Endodermal cell (in vitro differentiated cells): ENCODE measurements at places on chromosomes 4 and X. TPM values are rescaled to one million over a fixed set of nuclear protein-coding genes. Genes with fewer than 3 reads are reported as not detected.

DNA sequence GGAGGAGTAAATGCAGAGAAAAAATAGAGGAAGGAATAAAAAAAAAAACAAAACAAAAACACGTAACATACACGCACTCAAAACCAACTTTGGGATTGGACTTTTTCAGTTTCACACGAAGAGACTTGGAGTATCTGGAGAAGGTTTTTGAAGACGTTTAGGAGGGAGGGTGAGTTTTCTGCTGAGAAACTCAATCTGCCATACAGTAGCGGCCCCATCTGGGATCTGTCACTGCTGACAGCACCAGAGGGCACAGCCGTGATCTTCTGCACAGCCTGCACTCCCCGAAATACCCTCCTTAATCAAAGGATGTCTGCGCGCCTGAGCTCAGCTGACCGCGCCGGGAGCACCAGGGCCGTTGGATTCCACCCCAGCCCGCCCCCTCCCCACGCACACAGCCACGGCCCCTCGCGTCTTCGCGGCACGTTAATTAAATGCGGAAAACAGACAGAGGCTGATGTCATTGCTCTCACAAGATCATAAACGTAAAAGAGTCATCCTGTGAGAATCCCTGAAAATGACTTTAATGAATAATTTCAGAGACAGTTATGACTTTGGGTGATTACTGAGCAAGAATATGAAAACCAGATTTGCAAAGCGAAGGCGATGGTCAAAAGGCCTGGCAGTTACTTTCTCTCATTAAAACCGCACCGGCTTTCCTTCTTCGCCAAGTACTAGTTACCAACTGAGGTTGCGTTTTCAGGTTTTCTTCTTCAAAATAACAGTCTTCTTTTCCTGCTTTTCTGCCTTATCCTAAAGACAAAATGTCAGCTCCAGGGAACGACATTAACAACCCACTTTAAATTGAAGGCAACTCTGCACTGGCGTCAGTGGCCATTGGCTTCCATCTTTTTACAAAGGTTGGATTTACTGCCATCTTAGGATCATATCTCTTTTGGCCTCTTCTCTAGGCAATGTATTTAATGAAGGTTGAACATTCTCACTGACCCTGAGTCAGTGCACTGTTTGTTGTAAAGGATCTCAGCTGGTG, 10.6 kb downstream of the HAND2 start:
- H3K27me3 ChIP-seq = peaks cover 100% of the 10 kb centered on the region
- H3K36me3 ChIP-seq = no peaks in the 10 kb centered on the region
- no peak overlapping the region for H3K4me3 ChIP-seq
- DNase-seq = no peak
- H3K4me1 ChIP-seq = peaks cover 10% of the 10 kb centered on the region

- no peak overlapping the region for H3K4me3 ChIP-seq
- no peaks in the 10 kb centered on the region for H3K36me3 ChIP-seq
- H3K27ac ChIP-seq = no peak overlapping the region
- DNase-seq = no peak
Measured at GRCh38 chr4:106707776-106708463, 328.2 kb downstream of the DKK2 start.

- H3K36me3 ChIP-seq = no peaks in the 10 kb centered on the region
- no peak for DNase-seq
- H3K4me3 ChIP-seq = no peak overlapping the region
- H3K4me1 ChIP-seq = no peaks in the 10 kb centered on the region
- H3K27ac ChIP-seq = no peak overlapping the region
Measured at GRCh38 chrX:20514358-20514757, 247.6 kb upstream of the RPS6KA3 start.

- H3K27ac ChIP-seq = no peak overlapping the region
- no peaks in the 10 kb centered on the region for H3K27me3 ChIP-seq
- DNase-seq = no peak
- H3K4me3 ChIP-seq = no peak overlapping the region
- no peaks in the 10 kb centered on the region for H3K4me1 ChIP-seq
Measured at GRCh38 chrX:103477496-103477895, 41.8 kb downstream of the RAB40A start.

GRCh38 chr4:169774466-169775445, 17.0 kb upstream of the HPF1 start:
- no peaks in the 10 kb centered on the region for H3K36me3 ChIP-seq
- no peaks in the 10 kb centered on the region for H3K4me1 ChIP-seq
- DNase-seq = peak; percentile 79
- H3K27me3 ChIP-seq = no peaks in the 10 kb centered on the region
- no peak overlapping the region for H3K27ac ChIP-seq

- H3K27me3 ChIP-seq = peaks cover 16% of the 10 kb centered on the region
- no peak overlapping the region for H3K27ac ChIP-seq
- H3K4me1 ChIP-seq = peaks cover 30% of the 10 kb centered on the region
- H3K4me3 ChIP-seq = no peak overlapping the region
Measured at GRCh38 chr4:141275834-141276233, 55.1 kb downstream of the ZNF330 start.

GRCh38 chr4:140707325-140707724, 48.9 kb downstream of the TBC1D9 start:
- no peak overlapping the region for H3K4me3 ChIP-seq
- peaks cover 13% of the 10 kb centered on the region for H3K36me3 ChIP-seq
- H3K27ac ChIP-seq = no peak overlapping the region
- DNase-seq = no peak
- peaks cover 34% of the 10 kb centered on the region for H3K4me1 ChIP-seq

DNA sequence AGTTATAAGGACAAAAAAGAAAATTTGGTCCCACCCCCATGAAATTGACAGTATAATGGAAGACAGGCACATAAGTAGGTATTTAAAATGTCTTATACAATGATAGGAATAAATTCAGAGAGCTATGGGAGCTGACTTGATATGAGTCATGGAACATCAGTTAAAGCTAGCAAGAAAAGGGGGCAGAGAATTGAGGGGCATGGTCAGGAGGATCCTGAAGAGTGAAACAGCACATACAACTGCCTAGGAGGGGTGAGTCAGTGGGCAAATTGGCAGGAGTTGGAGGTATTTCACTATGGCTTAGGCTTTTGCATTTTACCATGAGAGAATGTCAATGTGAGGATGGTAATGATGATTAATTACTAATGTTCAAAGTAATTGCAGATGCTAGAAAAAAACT, 95.4 kb upstream of the BANK1 start:
- H3K27me3 ChIP-seq = no peaks in the 10 kb centered on the region
- H3K36me3 ChIP-seq = no peaks in the 10 kb centered on the region
- H3K4me1 ChIP-seq = peaks cover 8% of the 10 kb centered on the region

GRCh38 chr4:185536411-185536709, 1.1 kb upstream of the PDLIM3 start:
- H3K27ac ChIP-seq = no peak overlapping the region
- no peaks in the 10 kb centered on the region for H3K36me3 ChIP-seq
- no peak overlapping the region for H3K4me3 ChIP-seq
- H3K27me3 ChIP-seq = peaks cover 40% of the 10 kb centered on the region
- peaks cover 4% of the 10 kb centered on the region for H3K4me1 ChIP-seq

GRCh38 chrX:100798484-100799214, 21.5 kb upstream of the CSTF2 start:
- DNase-seq = no peak
- H3K4me1 ChIP-seq = no peaks in the 10 kb centered on the region
- H3K27ac ChIP-seq = no peak overlapping the region
- H3K36me3 ChIP-seq = no peaks in the 10 kb centered on the region
- no peaks in the 10 kb centered on the region for H3K27me3 ChIP-seq

GRCh38 chr4:176443117-176443516, 123.4 kb downstream of the SPCS3 start:
- no peaks in the 10 kb centered on the region for H3K27me3 ChIP-seq
- H3K36me3 ChIP-seq = no peaks in the 10 kb centered on the region
- H3K4me1 ChIP-seq = peaks cover 3% of the 10 kb centered on the region

DNA sequence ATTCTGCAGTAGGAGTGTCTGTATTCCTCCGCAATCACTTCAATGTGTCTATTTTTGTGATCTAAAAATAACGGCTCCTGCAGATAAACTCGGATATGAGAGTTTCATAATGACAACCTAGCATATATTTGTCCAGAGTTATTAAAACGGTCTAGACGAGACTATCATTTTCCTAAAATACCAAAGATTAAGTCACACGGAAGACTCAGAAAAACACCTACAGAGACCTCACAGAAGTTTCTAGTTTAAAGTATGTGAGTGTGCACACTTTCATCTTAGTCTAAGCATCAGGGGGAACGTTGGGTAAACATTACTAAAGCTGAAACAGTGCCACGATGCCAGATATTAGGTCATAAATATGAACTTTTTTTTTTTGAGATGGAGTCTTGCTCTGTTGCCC, 156.9 kb downstream of the AFAP1 start:
- H3K36me3 ChIP-seq = peaks cover 57% of the 10 kb centered on the region
- DNase-seq = no peak

DNA sequence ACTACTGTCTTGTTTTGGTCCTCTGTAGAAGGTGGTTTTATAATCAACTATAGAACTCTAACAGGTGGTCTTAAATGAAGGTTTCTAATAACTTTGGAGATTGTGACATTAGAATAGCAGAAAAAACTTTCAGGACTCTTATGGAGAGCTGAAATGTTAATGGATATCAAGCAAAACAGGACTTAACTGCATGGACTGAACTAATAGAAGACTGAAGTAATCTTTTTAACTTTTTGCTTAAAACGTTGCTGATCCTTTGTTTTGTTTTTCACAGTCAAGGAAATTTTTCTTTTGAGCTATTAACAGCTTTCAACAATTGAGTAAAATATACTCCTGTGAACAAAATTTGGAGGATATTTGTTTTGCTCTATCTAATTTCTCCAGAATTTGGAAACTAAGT, 17.2 kb downstream of the NXT2 start:
- H3K4me1 ChIP-seq = no peaks in the 10 kb centered on the region
- H3K27ac ChIP-seq = no peak overlapping the region
- DNase-seq = no peak
- no peak overlapping the region for H3K4me3 ChIP-seq

- no peak overlapping the region for H3K4me3 ChIP-seq
- no peaks in the 10 kb centered on the region for H3K4me1 ChIP-seq
- peaks cover 17% of the 10 kb centered on the region for H3K36me3 ChIP-seq
- no peak for DNase-seq
- H3K27ac ChIP-seq = no peak overlapping the region
Measured at GRCh38 chrX:107648332-107648731, 20.0 kb downstream of the PRPS1 start.

DNA sequence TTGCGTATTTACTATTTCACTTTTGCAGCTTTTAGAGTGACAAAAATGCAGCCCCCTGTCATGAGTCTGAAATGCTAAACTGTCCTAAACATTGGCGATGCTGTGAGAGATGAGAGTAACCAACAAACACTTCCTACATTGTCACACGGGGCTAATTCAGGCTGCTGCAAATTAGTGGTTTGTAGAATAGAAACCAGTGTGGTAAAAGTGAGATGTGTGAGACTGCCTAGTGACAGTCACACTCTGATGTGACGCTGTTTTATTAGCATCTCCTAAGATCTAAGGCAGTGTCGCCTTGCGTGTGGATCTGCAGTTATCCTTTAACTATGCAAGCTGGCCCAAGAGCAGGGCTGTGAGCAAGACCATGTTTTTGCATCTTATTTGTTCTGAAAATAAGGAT, 800.2 kb upstream of the TENM3 start:
- DNase-seq = no peak
- no peaks in the 10 kb centered on the region for H3K36me3 ChIP-seq
- H3K27me3 ChIP-seq = no peaks in the 10 kb centered on the region
- H3K4me3 ChIP-seq = no peak overlapping the region
- H3K4me1 ChIP-seq = peaks cover 5% of the 10 kb centered on the region

- DNase-seq = no peak
- no peaks in the 10 kb centered on the region for H3K4me1 ChIP-seq
- no peak overlapping the region for H3K4me3 ChIP-seq
- H3K36me3 ChIP-seq = no peaks in the 10 kb centered on the region
Measured at GRCh38 chrX:112638691-112639090, 41.0 kb downstream of the LHFPL1 start.

DNA sequence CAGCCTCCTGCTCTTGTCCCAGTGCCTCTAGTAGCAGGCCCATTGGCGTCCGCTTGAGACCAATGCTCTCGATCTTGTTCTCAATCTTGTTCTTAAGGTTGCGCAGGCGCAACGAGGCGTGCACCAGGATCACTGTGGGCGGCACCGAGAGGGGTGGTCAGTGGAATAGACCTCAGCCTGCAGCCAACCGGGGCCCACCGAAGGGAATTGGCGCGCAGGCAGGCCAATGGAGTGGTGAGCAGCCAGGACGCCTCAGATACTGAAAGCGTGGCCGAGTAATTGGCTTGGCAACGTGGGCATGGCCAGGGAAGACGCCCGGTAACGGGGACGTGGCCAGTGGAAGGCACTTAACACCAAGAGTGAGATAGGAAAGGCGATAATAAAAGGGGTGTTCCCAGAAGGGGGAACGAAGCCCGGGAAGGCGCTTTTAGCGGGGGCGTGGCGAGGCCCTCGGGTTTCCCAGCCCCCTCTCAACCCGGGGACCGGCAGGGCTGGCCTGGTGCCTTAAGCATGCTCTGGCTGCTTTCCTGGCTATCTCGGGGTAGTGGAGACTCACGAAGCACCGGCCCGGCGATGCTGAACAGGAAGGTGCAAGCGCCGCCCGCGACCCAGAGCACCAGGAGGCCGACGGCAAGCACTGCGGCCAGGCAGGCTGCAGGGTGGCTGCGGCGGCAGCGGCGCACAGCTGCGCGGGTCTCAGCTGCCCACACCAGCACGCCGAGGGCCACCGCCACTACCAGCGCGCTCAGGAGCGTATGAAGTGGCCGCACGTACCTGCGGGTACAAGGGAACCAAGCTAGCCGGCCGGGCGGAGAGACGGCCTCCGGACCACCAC, 1.7 kb downstream of the PRAF2 start:
- H3K4me1 ChIP-seq = no peaks in the 10 kb centered on the region
- no peaks in the 10 kb centered on the region for H3K36me3 ChIP-seq
- H3K27me3 ChIP-seq = no peaks in the 10 kb centered on the region
- DNase-seq = peak; percentile 90
- H3K4me3 ChIP-seq = no peak overlapping the region
- no peak overlapping the region for H3K27ac ChIP-seq

DNA sequence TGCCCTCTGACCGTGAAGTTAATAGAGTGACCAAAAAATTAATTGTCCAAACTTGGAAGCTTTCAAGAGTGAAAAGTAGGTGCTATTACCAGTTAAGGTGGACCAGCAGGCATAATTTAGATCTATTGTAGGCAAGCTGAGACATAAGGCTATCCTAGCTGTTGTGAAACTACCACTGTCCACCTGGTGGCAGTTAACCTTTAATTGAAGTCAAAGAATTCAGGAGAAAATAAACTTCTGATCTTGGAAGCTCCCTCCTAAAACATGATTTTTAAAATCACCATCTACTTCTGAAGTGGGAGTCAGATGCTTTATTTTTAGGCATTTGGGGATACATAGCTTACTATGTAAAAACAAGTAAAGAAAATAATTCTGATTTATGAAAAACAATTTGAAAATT, 636.3 kb upstream of the HTR2C start:
- H3K36me3 ChIP-seq = peaks cover 9% of the 10 kb centered on the region
- H3K4me1 ChIP-seq = no peaks in the 10 kb centered on the region
- no peak for DNase-seq
- H3K27ac ChIP-seq = no peak overlapping the region

Gene RAB40A
- 0.38 and 0.66 TPM in 2 replicates for total RNA-seq

Gene TCEAL2
- 11.7 to 16.5 TPM (median 12.8 TPM) in 3 replicates for total RNA-seq

Gene TMSB15B
- total RNA-seq = 17.7 to 21.4 TPM (median 19.3 TPM) in 3 replicates

Gene USP17L27
- total RNA-seq = not detected in 2 replicates

Gene RBM46
- total RNA-seq = 0.32 to 0.49 TPM (median 0.40 TPM) in 3 replicates

Gene SLC10A4
- 0.52 to 1.5 TPM (median 0.55 TPM) in 3 replicates for total RNA-seq

Gene BMPR1B
- 2.8 to 4.7 TPM (median 3.2 TPM) in 3 replicates for total RNA-seq

Gene SPANXA1
- not detected in 2 replicates for total RNA-seq

Gene PLP1
- 3.6 to 5.1 TPM (median 4.3 TPM) in 3 replicates for total RNA-seq
